Activated CD8-positive, alpha-beta memory T cell treated with anti-CD3 and anti-CD28 coated beads, Interleukin-2, amount 10 ng/mL, durations not matched to agents 7 days and 5 days (primary cell): ENCODE measurements at places on chromosomes 1 and 21. TPM values are rescaled to one million over a fixed set of nuclear protein-coding genes. Genes with fewer than 3 reads are reported as not detected.

LRRC3 gene
- 3.9 TPM for total RNA-seq

IL10 gene
- not detected for total RNA-seq

DNA sequence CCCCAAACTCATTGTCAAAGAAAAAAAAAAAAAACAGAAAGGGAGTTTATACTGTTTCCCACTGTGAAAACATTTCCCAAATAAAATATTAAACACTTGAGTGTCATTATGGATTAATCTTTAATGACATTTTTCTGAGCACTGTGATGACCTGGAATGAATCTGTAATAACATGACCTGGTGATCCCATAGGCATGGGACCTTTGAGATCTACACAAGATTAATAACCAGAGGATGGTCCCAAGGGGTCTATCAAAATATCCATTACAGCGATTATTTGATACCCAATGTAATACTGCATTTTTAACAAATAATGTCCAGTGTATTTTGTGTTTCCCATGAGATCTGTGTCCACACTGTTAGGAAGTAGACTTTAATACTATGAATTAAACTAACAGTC is 32.4 kb upstream of the NCAM2 start:
- no peaks in the 10 kb centered on the region for H3K27me3 ChIP-seq
- H3K4me3 ChIP-seq = no peak overlapping the region
- DNase-seq = no peak
- H3K27ac ChIP-seq = no peak overlapping the region

WDR77 gene
- total RNA-seq = 37.5 TPM

DNA sequence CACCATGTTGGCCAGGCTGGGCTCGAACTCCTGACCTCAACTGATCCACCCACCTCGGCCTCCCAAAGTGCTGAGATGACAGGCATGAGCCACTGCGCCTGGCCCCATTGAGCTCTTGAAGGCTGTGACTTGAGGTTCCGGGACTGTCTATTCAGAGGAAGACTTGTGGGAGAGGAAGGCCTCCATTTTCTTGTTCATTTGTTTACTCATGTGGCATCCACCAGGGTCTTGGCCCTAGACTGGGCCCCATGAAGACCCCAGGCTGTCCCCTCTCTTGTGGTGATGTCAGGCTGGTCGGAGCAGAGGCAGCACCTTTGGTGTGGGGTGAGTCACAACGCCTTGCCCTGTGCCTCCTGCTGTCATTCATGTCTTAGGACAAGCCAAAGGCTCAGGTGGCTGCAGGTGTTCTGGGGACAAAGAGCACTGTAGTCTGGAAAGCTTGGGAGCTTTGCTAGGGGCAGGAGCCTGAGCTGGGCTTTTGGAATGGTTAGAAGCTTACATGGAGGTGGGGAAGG is 224.6 kb upstream of the C1orf174 start:
- H3K4me1 ChIP-seq = no peaks in the 10 kb centered on the region
- no peak for DNase-seq
- no peak overlapping the region for H3K27ac ChIP-seq
- H3K4me3 ChIP-seq = no peak overlapping the region
- H3K27me3 ChIP-seq = no peaks in the 10 kb centered on the region

CFHR1 gene
- total RNA-seq = not detected

SELE gene
- not detected for total RNA-seq

SYT11 gene
- total RNA-seq = 17.1 TPM

GRCh38 chr1:17258758-17259130 is 9.8 kb downstream of the PADI3 start:
- no peak overlapping the region for H3K27ac ChIP-seq
- no peaks in the 10 kb centered on the region for H3K36me3 ChIP-seq
- H3K27me3 ChIP-seq = peaks cover 11% of the 10 kb centered on the region
- no peak for DNase-seq

- H3K27ac ChIP-seq = no peak overlapping the region
- DNase-seq = no peak
- no peak overlapping the region for H3K4me3 ChIP-seq
- peaks cover 14% of the 10 kb centered on the region for H3K4me1 ChIP-seq
- no peaks in the 10 kb centered on the region for H3K36me3 ChIP-seq
Measured at GRCh38 chr1:20063861-20064292, 6.1 kb upstream of the PLA2G5 start.

CR1L gene
- total RNA-seq = not detected

DNA sequence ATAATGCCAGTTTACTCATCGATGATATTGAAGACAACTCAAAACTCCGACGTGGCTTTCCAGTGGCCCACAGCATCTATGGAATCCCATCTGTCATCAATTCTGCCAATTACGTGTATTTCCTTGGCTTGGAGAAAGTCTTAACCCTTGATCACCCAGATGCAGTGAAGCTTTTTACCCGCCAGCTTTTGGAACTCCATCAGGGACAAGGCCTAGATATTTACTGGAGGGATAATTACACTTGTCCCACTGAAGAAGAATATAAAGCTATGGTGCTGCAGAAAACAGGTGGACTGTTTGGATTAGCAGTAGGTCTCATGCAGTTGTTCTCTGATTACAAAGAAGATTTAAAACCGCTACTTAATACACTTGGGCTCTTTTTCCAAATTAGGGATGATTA is 13.7 kb downstream of the GGPS1 start:
- no peak overlapping the region for H3K27ac ChIP-seq
- no peak for DNase-seq
- H3K36me3 ChIP-seq = peaks cover 26% of the 10 kb centered on the region
- no peaks in the 10 kb centered on the region for H3K27me3 ChIP-seq
- no peak overlapping the region for H3K4me3 ChIP-seq

DNA sequence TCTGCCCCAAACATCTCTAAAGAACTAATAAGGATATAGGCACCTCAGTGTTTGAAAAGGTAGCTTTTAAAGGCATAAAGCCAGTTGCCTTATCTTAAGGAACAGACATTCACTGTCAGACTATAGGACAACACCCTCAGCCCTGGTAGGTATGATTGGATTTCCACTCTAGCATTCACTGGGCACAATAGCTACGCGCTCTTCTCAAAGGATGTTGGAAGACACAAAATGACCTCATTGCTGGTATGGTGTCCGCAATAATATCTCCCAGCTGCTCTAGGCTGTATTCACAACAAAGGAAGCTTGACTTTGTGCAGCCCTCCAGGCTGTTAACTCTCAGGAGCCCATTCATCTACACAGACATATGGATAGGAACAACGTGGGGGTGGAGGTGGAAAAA is 119.4 kb upstream of the CXADR start:
- H3K36me3 ChIP-seq = no peaks in the 10 kb centered on the region
- H3K27me3 ChIP-seq = peaks cover 3% of the 10 kb centered on the region
- H3K4me1 ChIP-seq = no peaks in the 10 kb centered on the region
- H3K27ac ChIP-seq = no peak overlapping the region
- DNase-seq = no peak

DNA sequence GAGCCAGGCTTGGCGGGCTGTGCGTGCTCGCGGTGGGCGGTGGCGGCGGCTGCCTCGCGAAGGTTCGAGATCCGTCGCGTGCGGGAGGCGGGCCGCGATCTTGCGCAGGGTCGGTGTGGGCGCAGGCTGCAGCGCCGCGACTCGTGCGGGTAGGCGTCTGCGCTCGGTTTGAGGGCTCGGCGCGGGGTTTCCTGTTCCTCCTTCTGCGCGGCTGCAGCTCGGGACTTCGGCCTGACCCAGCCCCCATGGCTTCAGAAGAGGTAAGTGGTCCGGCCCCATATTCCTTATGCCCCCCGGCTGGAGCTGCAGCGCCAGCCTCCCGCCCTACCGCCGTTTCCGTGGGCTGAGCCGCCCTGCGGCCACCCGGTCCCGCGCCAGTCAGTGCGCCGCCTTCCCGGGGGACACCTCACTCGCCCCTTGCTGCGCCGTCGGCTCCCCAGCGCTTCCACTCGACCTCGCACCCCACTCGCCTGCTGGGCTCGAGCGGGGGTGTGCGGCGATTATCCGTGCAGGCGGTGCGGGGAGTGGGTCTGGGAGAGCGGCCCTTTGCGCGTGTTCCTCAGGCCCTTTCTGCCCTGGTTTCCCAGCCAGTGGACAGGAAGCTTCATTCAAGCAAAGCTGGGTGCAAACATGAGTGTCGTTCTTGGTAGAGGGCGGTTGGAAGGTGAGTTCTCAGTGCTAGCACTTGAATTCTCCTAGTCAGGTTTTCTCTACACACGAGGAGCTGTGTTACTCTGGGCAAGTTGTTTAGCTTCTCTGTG is at the start of gene CACYBP:
CACYBP (plus strand) TSS at position 12 of the 761 bp plus-strand sequence; CDS start at position 246, 234 bp downstream.
- H3K4me3 ChIP-seq = no peak within 1 kb of the TSS
- H3K36me3 ChIP-seq = peaks cover 24% of the 10 kb centered on the region
- peak; percentile 66 for DNase-seq

NFASC gene
- total RNA-seq = 0.23 TPM

MTARC1 gene
- not detected for total RNA-seq

- no peaks in the 10 kb centered on the region for H3K36me3 ChIP-seq
- no peaks in the 10 kb centered on the region for H3K27me3 ChIP-seq
- no peak overlapping the region for H3K27ac ChIP-seq
- DNase-seq = no peak
Measured at GRCh38 chr1:95542936-95543335, 308.9 kb downstream of the RWDD3 start.

DNA sequence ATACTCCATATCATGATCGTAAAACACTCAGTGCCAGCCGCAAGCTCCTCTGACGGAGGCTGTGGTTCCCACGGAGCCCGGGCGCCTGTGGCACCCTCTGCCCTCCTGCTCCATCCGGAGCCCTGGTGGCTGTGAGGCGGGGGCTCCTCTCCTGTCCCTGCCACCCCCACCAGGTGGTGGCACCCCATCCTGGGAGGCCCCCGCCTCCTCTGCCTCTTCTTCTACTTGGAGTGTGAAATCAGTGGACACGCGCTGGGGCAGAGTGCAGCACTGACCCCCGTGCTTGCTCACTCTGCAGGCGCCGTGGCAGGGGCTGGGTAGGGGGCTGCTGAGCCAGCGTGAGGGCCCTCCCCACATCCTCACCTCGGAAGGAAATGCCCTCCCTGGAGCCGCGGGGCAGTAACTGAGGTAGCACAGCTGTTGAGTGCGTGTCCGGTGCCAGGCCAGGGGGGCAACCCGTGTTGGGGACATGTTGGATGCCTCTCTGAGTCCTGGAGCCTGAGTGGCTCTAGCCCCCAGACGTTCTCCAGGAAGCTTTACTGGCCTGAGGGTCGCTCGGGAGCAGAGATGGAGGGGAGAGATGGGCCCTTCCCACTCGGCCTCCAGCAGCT is 58.7 kb upstream of the ABCG1 start:
- no peaks in the 10 kb centered on the region for H3K36me3 ChIP-seq
- peaks cover 6% of the 10 kb centered on the region for H3K27me3 ChIP-seq
- H3K4me3 ChIP-seq = no peak overlapping the region

- no peak overlapping the region for H3K27ac ChIP-seq
- H3K36me3 ChIP-seq = no peaks in the 10 kb centered on the region
- no peak overlapping the region for H3K4me3 ChIP-seq
- no peak for DNase-seq
- no peaks in the 10 kb centered on the region for H3K27me3 ChIP-seq
- H3K4me1 ChIP-seq = peaks cover 4% of the 10 kb centered on the region
Measured at GRCh38 chr21:15433091-15433490, 296.7 kb upstream of the USP25 start.

DNA sequence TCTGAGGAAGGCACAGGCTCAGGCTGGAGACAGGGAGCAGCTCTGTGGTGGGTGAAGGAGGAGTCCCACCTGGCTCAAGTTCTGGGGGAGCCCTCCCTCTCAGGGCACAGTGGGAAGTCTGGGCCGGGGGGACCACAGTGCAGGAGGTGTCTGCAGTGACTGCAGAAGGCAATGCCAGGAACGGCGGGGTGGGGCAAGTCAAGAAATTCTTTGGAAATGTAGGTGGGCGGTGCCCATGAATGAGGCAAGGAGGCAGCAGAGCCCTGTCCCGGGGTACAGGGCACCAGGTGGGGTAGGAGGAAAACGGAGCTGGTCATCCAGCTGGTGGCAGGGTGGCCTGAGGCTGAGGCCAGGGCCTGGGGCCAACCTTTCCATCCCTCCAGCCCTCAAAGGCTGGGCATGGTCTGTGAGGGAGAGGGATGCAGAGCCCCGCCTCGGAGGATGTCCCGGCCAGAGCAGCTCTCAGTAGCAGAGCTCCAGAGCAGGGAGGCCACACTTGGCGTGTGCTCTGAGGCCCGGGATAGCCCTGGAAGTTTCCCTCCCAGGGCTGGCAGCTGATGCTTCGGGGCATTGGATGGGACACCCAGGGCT is 4.7 kb downstream of the TFF3 start:
- no peak for DNase-seq
- peaks cover 19% of the 10 kb centered on the region for H3K27me3 ChIP-seq
- H3K4me3 ChIP-seq = no peak overlapping the region
- peak overlapping the region; percentile 24 for H3K27ac ChIP-seq
- peaks cover 18% of the 10 kb centered on the region for H3K4me1 ChIP-seq

- peak overlapping the region; percentile 52 for H3K4me3 ChIP-seq
- H3K27me3 ChIP-seq = no peaks in the 10 kb centered on the region
- peaks cover 32% of the 10 kb centered on the region for H3K4me1 ChIP-seq
- peak; percentile 83 for DNase-seq
- no peaks in the 10 kb centered on the region for H3K36me3 ChIP-seq
Measured at GRCh38 chr1:109161858-109162606, 48.1 kb downstream of the ELAPOR1 start.

- DNase-seq = no peak
- no peaks in the 10 kb centered on the region for H3K27me3 ChIP-seq
- H3K4me3 ChIP-seq = peak overlapping the region; percentile 38
- H3K4me1 ChIP-seq = peaks cover 61% of the 10 kb centered on the region
Measured at GRCh38 chr21:34129901-34130715, 56.7 kb downstream of the MRPS6 start.

DNA sequence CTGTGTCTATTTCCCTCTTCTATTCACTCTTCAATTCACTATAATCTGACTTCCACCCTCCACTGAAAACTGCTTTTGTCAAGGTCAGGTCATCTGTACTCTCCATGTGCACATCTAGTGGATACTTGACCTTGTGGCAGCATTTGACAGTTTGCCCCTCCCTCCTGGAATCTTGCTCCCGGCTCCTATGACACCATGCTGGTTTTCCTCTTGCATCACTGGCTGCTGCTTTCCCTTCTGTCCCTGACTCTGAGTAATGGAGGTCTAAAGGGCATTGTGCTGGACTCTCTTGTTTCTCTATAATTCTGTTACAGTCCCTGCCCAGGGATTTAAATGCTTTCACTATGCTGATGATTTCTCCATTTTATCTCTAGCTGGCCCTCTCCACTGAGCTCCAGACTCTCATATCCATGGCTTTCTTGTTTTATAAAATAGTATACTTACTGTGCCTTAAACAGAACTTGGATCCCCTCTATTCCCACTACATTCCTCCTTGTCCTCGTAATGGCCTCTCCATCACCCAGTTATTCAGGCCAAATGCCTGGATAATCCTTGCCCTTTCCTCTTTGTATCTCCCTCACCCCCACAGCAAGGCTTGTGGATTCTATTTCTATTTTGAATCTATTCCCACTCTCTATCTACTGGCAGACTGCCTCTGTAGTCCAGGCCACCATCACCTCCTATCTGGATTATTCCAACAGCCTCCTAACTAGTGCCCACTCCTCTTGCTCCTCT is 36.8 kb upstream of the PODN start:
- no peak overlapping the region for H3K27ac ChIP-seq
- H3K36me3 ChIP-seq = peaks cover 6% of the 10 kb centered on the region
- H3K4me1 ChIP-seq = peaks cover 2% of the 10 kb centered on the region
- DNase-seq = no peak

- no peak overlapping the region for H3K4me3 ChIP-seq
- peaks cover 2% of the 10 kb centered on the region for H3K27me3 ChIP-seq
- H3K27ac ChIP-seq = no peak overlapping the region
- DNase-seq = no peak
Measured at GRCh38 chr1:244207935-244208244, 156.8 kb downstream of the ZBTB18 start.

GRCh38 chr1:46406881-46407608 is 12.9 kb downstream of the FAAH start:
- H3K27ac ChIP-seq = no peak overlapping the region
- no peak overlapping the region for H3K4me3 ChIP-seq
- H3K4me1 ChIP-seq = peaks cover 4% of the 10 kb centered on the region
- no peak for DNase-seq

CNR2 gene
- 0.47 TPM for total RNA-seq

CD52 gene
- 951 TPM for total RNA-seq

- no peaks in the 10 kb centered on the region for H3K4me1 ChIP-seq
- no peak overlapping the region for H3K4me3 ChIP-seq
- no peaks in the 10 kb centered on the region for H3K27me3 ChIP-seq
- H3K27ac ChIP-seq = no peak overlapping the region
Measured at GRCh38 chr1:72670902-72671301, 388.6 kb upstream of the NEGR1 start.
